ENCODE measurements at places on chromosomes 3 and 15.

- DNase-seq = no peak
Observed at GRCh38 chr3:148615382-148615781, 82.3 kb upstream of the AGTR1 start.

DNA sequence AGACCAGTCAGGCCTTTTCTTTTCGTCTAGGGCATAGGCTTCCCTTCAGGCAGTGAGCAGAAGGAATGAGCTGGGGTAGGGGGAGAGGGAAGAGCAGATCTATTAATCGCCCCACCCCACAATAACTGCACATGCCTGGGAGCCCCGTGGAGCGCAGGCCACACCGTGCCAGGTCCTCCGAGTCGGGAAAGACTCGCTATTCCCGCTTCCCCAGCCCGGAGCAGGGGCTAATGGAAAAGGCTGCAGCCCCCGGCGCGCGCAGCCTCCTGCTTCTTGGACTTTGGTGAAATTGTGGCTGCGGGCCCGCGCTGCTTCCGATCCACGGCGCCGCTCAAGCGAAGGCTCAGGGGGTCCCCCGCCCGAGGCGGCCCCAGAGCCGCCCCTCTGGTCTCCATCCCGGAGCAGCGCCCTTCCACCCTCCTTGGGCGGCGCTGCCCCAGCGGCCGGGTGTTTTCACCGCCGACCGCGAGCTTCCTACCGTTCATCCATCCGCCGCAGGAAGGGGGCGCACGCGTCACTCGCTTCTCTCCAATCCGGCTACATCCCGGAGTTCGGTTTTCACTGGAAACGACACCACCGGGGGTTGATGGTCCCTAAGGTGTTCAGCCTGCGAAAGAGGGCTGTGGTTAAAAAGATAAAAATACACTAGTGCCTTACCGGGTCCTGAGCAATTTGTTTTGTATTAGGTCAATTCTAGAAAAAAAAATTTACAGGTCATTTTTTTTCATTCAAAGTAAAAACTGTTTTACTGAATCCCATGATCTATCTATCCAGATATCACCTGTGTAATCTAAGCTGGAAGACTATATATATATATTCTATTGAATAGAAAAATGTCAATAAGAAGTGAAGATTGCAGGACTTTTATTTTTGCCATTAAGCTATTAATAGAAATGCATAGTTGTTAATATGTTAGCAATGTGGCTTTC lies 4.4 kb upstream of the SYNM start:
- peak; percentile 38 for DNase-seq

DNA sequence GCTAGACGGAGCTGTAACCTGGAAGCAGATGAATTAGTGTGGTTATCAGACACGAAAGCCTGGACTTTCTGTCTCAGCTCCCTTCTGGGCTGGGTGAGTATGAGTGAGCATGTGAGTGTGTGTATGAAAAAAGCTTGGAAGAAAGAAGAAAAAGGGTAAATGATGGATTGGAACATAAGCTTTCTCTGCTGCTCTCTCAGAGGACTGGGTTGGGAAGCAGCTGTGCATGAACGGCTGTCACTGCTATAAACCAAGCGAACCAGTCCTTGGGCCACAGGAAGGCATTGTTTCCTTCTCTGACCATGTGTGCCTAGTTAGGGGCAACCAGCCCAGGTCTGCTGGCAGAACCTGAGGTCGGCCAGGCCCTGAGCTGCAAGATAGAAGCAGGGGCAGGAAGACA lies 37.0 kb downstream of the UMPS start:
- DNase-seq = no peak

GRCh38 chr3:15601046-15601398 lies 347 bp downstream of the HACL1 start:
- no peak for DNase-seq

DNA sequence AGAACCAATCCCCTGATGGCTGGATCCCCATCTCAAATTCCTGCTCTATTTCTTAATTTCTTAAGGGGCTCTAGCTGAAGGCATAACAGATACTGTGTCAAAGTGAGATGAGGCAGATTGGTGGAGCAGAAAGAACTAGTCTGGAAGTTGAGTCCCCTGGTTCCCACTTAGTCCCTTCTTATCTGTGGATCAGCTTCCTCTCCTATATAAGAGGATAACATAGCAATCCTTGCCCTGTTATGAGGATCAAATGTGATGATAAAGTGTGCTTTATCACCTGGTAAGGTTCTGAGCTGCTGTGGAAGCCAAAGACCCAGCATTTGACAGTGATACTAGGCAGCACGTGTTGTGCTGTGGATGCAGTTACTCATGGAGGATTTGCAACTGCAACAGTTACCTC lies 8.1 kb upstream of the SIN3A start:
- no peak for DNase-seq

GRCh38 chr3:142787719-142788118 lies 63.9 kb downstream of the TRPC1 start:
- no peak for DNase-seq

DNA sequence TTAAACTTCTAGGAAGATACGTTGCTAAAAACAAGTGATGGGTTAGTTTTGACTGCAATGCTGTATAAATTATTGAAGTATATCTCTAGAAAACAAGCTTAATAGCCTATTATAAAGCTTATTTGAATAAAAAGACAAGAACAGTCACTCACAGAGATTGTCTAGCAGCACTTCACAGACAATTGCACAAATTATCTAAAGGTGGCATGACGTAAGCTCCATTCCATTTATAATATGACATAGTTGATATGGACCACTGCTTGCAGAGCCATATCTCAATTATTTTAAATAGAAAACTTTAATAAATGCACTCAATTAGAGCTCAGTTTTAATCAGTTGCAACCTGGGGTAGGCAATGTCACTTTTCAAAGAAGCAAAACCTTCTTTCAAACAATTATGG lies 319.9 kb upstream of the GBE1 start:
- DNase-seq = no peak

DNA sequence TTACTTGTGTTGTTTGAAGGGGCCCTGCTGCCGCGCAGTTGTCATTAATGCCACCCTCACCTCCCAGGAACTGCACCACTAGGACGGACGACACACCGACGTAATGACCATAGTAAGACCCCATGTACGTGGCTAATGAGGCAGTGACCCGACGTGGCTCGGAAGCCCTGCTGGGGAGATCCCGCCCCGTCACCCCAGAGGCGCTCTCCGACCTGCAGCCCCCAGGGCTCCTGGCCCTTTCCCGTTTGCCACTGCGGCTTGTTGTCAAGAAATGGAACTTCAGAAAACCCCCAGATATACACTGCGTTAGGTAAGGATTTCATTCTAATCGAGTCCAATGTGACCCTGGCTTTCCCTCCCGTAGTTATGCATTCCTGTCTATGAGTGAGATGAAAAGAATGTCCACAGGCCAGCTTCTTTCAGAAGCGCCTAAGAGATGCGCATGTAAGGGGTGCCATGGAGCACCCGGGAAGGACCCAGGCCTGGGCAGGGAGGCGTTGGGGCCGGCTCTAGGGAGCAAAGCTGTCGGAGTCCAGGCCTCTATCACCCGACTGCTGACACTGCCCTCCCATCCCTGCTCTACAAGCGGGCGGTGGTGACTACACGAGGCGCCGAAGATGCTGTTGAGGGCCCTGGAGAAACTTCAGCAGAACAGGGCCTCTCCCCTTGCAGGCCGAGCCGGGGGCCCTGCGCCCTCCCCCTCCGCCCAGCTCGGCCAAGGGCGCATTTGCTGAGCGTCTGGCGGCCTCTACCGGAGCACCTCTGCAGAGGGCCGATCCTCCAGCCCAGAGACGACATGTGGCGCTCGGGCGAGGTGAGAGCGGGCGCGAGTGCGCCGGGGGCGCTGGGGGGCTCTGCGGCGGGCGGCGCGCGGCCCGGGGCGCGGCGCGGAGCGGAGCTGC lies at the start of gene GABRA5:
Gene GABRA5, plus strand, starts transcription at position 765 of the 902 bp plus-strand sequence. CDS start 2,187 bp downstream, outside the sequence.
- DNase-seq = no peak

GRCh38 chr3:58416191-58416590 lies 17.4 kb downstream of the PDHB start:
- DNase-seq = no peak

- DNase-seq = no peak
Observed at GRCh38 chr15:92043283-92043682, 189.8 kb downstream of the SLCO3A1 start.

DNA sequence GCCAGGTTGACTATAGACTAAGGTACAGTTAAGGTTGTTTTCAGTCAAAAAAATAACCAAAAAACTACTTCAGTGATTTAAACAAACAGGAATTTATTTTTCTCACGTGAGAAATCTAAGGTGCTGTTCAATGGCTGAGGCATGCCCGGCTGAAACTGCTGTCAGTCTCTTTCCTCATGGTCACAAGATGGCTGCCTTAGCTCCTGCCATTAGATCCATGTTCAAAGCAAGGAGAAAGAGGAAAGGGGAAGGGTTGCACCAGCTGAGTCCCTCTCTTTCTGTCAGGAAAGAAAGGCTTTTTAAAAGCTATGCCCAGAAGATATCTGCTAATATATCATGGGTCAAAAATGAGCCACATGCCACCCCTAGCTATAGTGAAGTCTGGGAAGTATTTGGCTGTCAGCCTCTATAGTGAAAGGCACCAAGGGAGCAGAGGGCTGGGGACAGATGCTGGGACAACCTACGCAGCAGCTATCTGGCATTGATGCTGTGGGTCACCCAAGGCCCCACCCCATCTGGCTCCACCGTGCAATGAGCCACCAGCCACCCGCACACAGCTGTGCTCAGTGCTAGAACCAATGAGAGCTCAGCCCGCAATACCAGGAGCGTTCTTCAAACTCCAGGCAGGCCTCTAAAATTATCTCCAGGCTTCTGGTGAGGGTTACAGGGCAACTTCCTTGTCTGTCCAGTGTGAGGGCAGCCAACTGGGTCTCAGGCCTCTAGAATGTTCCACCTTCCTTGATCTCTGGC lies 64.7 kb upstream of the GATA2 start:
- DNase-seq = no peak

DNA sequence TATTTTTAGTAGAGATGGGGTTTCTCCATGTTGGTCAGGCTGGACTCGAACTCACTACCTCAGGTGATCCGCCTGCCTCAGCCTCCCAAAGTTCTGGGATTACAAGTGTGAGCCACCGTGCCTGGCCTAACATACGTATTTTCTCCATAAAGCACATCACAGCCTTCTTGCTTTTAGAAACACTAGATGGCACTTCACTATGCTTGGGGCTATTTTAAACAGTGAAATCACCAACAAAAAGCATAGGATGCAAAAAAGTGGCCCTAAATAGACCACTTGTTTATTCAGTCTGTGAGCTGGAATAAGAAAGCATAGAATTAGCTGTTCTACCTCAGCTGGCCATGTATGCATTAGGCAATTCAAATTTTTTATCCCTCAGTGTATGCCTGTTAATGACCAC lies 46.0 kb downstream of the PRICKLE2 start:
- no peak for DNase-seq

DNA sequence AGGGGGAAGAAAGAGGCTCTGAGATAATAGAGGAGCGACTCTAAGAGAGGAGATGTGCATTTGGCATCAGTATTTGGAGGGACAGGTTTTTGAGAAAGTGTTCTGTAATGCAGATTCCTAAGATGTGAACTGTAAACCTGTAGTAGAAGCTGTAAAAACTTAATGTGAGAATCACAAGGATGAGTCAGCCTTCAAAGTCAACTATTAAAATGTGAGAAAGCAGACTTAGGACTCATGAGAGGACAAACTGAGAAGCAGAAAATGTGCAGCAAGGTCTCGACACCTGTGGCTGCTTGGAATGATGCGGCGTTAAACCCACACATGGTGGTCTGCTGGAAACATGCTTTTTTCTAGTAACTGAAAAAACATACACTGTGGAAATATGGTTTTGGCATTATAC lies 36.0 kb downstream of the USP13 start:
- DNase-seq = peak; percentile 26

DNA sequence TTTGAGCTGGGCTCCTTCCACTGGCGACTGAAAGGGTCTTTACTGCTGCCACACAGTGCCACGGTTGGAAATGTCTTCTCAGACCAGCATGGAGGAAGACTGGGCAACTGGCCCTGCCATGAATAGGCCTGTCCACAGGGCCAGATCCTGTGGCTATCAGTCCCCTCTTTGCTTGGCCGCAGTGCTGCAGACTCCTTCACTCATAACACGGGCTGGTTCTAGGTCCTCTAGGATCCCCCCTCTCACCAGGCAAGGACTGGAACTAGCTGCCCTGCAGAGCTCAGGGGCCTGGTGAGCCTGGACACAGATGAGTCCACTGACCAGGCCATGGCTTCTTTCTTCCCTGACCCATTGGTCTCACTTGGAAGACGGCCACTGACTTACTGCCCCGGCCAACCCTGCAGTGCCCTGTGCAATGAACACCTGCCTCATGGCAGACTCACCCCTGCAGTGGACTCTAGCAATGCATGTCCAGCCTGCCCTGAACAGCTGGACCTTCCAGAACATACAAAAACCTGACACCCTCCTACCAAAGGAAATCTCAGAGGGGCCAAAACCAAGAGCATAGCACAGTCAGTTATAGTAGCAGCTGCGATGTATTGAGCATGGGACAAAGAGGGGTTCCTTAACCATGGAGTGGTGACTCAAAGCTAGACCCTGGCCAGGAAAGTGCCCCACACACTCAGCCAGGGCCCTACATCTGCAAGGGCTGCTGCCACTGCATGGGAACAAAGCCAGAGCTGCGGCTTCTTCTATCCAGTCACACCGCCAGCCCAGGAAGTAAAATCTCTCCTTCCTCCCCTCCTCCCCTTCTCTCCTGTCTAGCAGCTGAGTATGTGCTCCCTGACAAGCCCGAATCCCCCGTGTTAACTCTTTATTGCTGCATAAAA lies 72.1 kb upstream of the ITGA11 start:
- DNase-seq = no peak

GRCh38 chr3:89474333-89475130 lies 367.1 kb downstream of the EPHA3 start:
- DNase-seq = no peak

GRCh38 chr3:39755100-39755499 lies 54.3 kb upstream of the MYRIP start:
- no peak for DNase-seq

DNA sequence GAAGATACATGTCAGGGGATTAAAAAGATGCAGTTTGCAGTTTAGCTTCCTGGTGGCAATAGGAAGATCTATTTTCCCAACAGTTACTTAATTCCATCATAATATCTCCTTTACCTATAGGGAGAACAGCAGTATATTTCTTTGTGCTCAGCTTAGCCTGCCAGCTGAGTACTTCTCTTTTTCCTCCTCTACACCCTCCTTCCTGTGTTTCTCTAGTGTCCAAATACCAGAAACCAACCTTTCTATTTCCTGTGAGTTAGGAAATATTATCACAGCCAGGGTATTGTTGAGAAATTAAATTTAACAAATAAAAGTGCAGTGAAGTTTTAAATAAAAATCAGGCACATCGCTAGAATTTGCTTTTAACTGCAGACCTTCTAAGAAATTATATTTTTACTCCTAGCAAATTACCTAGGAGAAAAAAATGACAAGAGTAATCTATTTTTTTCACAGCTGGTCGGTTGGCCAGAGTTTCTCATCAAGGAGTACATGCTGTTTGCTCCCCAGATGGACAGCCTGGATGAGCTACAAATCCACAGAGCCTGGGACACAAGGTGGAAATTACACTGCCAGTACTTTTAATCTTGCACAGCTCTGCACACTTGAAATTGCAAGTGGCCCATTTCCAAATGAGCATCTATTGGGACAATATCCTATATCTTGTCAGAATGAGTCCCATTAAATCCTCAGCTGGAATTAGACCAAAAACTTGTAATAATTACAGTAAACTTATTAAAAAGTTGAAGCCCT lies 185.2 kb upstream of the CFAP20DC start:
- DNase-seq = no peak

Data from RCC 7860 (cell line).